ENCODE measurements at places on chromosomes 13 and 19.

GRCh38 chr13:26971990-26972887 lies 199.4 kb downstream of the USP12 start:
- peak; percentile 18 for DNase-seq

GRCh38 chr13:38135592-38135991 lies 214.1 kb upstream of the UFM1 start:
- no peak for DNase-seq

DNA sequence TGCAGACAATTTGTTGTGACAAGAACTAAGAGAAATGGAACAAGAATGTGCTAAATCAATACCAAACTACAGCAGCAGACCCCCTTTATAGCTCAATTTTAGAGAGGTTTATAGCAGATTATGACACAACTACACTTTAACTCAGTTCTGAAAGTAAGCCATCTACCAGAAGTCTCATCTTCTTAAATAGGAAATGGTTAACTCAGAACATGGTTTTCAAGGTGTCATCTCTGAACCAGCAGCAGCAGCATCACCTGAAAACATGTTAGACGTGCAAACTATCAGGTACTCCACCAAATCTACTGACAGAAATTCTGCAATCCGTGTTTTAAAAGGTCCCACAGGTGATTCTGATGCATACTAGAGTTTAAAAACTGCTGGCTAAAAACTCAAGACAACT lies 6.8 kb downstream of the LHFPL6 start:
- no peak for DNase-seq

GRCh38 chr13:109113427-109113826 lies 484.0 kb downstream of the MYO16 start:
- DNase-seq: no peak

GRCh38 chr19:18098891-18099622 lies 1.5 kb downstream of the MAST3 start:
- DNase-seq: no peak

DNA sequence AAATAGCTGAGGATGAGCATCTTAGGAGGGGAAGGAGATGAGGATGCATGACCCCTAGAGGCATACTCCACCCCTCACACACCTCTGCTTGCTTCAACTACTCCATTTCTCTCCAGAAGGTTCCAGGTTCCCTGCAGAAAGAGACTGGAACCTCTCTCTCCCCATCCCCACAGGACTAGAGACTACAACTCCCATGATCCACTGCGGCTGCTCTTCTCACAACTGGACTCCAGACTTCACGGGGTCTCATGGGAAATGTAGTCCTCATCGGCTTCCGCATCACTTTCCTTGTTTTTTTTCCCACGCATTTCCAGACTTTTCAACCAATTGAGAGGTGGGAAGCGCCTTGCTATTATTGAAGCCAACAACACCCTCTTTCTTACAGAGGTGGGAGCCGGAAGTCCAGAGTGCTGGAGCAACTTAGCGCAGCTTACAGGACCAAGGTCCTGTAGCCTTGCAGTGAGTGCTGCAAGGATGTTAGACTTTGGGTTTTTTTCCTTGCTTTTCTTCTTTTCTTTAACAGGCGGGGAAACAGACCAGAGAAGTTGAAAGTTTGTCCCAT lies 13.9 kb upstream of the CACNG6 start:
- DNase-seq: peak; percentile 90

- peak; percentile 42 for DNase-seq
Observed at GRCh38 chr19:38388349-38389100, at the start of gene SPRED3. Gene SPRED3, plus strand, starts transcription at chr19:38388697. Its CDS starts 1,606 bp downstream, at chr19:38390303.

DNA sequence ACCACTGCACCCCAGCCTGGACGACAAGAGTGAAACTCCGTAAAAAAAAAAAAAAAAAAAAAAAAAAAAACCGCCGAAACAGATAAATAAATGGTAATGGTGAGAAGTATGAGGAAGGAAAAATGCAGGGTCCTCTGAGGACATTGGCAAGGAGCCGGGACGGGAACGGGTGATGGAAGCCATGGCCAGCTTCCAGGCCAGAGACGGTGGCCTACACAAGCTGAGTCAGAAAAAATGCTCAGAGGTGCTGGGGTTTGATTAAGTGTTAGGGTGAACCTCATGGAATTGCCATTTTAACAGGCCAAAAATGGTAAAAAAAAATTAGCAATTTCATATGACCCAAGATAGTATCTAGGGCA lies 866 bp upstream of the ZSWIM4 start:
- DNase-seq: peak; percentile 91

DNA sequence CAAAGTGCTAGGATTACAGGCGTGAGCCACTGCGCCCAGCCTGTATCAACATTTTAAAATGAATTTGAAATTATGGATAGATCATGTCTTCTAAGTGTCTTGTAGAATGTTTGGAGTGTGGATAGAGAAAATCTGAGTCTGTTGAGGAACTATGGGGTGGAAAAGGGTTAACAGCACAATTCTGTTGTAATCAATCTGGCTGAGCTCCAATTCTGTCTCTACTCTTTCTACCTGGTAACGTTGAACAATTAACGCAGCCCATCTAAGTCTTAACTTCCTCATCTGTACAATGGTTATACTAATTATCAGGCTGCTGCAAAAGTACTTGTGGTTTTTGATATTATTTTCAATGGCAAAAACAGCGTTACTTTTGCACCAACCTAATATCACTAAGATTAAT lies 4.1 kb downstream of the FPR2 start:
- no peak for DNase-seq

DNA sequence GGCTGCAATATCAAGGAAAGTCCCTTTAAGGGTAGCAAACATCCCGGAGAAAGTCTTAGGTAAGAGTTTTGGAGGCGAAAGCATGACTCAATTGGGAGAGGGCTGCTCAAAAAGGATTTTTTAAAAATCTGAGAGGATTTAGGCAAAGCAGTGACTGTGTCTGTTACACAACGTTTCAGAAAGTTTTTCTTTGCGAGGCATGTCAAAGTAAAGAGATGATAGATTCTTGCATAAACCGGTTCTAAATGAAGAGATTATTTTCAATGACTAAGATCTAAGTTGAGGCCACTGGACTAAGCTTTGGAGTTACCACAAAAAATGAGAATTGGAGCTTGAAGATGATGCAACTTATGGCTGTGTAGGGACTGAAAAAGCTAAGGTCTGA lies 43.7 kb upstream of the ENOX1 start:
- no peak for DNase-seq

GRCh38 chr19:29687244-29687896 lies 22.1 kb downstream of the PLEKHF1 start:
- peak; percentile 92 for DNase-seq

GRCh38 chr19:2841855-2842574 lies 740 bp downstream of the ZNF555 start:
- no peak for DNase-seq

DNA sequence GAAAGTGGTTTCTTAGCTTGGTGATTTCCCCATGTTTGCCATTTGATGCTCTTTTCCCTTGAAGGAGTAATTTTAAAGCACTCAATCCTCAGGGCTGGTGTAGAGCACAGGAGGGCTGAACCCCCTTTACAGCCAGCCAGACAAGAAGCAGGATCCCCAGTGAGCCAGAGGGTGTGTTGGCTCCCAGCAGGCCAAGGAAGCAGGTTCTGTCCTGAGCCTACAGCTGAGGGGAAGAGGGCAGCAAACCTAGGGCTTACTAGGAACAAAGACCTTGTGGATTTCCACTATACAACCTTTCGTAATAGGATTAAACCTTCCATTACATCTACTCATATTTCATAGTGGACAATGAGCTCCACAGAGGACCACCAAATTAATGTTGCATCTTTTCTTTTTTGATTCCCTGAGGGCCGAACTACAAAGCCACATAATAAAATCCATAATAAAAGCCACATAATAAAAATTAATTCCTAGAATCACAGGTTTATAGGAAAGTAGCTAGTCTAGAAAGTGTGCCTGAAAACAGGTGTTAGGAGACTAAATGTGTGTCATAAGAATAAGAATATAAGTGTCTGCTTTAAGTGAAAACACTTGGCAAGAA lies 300.2 kb downstream of the DCLK1 start:
- no peak for DNase-seq

DNA sequence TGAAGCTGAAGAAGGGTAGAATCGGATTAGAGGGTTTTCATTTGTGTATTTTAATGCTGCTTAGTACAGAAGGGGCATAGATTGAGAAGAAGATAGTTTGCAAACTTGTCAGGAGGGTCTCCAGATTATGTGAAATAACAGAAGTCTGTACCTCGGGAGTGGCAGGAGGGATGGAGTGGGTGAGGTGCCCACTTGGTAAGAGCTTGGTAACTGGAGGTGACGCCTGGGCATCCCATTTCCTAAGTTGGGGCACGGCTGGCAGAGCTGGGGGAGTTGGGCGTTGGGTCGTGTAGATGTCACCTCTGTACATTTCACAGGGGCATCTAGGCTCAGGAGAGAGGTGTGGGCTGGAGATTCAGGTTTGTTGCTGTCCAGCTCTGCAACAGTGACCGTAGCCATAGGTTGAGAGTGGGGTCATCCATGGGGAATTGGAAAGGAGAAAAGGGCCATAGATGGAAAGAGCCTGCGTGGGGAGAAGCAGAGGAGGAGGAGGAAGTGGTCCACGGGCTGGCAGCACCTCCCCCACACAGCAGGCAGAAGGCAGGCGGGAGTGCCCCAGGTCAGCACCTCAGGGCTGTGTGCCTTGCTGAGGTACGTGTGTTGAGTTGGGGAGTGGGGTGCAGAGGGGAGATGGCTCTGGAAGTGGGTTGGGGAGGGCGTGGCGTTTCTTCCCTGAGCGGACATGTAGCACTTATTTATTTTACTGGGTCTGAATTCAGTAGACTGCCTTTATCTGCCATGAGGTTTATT lies 31.2 kb downstream of the MPHOSPH8 start:
- DNase-seq: no peak

- no peak for DNase-seq
Observed at GRCh38 chr19:15225760-15226159, 6.5 kb downstream of the EPHX3 start.

GRCh38 chr19:40533508-40533907 lies 43.2 kb upstream of the SHKBP1 start:
- no peak for DNase-seq

GRCh38 chr13:43239275-43239840 lies 216.0 kb downstream of the DNAJC15 start:
- DNase-seq: no peak

GRCh38 chr13:98410612-98411011 lies 166.3 kb downstream of the STK24 start:
- no peak for DNase-seq

GRCh38 chr19:54630782-54631181 lies 498 bp downstream of the LILRB1 start:
- no peak for DNase-seq

DNA sequence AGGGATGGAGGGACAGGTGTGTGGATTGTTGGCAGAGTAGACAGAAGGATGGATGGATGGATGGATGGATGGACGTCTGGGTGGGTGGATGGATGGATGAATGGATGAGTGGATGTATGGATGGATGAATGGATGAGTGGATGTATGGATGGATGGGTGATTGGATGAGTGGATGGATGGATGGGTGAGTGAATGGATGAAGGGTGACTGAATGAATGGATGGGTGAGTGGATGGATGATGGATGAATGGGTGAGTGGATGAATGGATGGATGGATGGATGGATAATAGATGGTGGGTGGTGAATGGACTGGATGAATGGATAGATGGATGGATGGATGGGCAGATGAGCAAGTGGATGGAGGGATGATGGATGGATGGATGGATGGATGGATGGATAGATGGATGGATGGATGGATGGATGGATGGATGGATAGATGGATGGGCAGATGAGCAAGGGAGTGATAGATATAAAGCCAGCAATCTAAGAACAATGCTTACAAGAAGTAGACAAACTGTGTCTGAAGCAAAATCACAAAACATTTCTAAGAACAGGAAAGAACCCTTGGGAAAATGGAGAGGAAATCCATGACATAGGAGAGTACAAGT lies 65.2 kb downstream of the INSR start:
- DNase-seq: no peak

- DNase-seq: no peak
Observed at GRCh38 chr13:106003651-106004050, 531.8 kb downstream of the EFNB2 start.

GRCh38 chr13:19726611-19727010 lies 56.1 kb downstream of the PSPC1 start:
- no peak for DNase-seq

- peak; percentile 70 for DNase-seq
Observed at GRCh38 chr13:44874886-44875630, 114.2 kb downstream of the NUFIP1 start.

DNA sequence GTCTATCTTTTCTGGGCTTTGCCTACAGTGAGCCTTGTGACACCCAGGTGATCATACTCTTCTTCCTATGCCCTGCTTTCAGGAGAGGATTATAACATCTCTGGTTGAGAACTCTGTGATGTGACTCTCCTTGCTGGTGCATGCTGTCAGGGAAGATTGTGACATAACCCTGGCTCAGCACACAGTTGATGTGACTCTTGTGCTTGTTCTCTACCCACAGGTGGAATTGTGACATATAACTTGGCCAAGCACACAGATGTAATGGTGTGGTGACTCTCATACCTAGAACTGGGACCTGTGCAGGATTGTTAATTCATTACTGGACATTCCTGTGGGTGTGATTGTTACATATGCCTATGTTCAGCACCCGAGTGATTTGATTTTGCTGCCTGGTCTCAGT lies 21.7 kb upstream of the ZNF254 start:
- no peak for DNase-seq

DNA sequence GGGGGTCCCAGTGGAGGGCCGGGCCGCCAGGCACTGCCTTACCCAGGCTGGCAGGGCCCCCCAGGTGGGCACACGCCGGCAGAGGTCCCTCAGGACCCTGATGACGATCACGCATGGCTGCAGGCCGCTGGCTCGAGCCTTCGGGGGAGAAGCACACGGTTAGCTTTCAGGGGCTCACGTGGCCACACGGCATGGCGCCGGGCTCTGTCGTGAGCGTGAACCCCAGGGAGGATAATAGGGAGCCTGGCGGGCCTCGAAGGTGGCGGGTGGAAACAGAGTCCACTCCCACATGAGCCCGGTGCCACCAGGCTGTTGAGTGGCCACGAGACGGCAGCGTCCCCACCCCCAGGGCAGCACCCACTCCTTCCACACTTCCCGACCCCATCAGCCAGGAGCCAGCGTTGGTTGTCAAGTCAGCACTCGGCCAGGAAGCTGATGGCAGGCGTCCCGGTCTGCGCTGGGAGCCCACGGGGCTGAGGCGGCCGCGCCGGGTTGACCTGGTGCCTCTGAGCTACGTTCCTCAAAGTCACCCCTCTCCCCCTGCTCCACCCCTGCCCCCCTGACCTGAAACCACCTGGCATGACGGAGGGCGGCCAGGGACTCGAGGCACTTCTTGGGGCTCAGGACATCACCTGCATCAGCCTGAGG lies 24.7 kb upstream of the MATK start:
- no peak for DNase-seq

- DNase-seq: no peak
Observed at GRCh38 chr13:102231479-102231878, 170.4 kb downstream of the FGF14 start.

GRCh38 chr19:38561658-38562057 lies 56.1 kb downstream of the MAP4K1 start:
- DNase-seq: no peak

Measured in Daoy (cell line).